IMR-90 (cell line): ENCODE measurements at places on chromosomes 6 and 20. TPM values are rescaled to one million over a fixed set of nuclear protein-coding genes. Genes with fewer than 3 reads are reported as not detected.

Gene PKIB
- 12.2 and 13.1 TPM in 2 replicates for total RNA-seq

Gene NKX2-2
- not detected in 2 replicates for total RNA-seq

Gene C6orf141
- total RNA-seq: not detected in 2 replicates

Gene DLL1
- under 0.01 TPM in 2 replicates for total RNA-seq

Gene LZTS3
- 1.4 TPM in 2 replicates for total RNA-seq

Gene TBXT
- total RNA-seq: not detected in 2 replicates

Gene NT5E
- 280 and 281 TPM in 2 replicates for total RNA-seq

Gene TCF15
- not detected in 2 replicates for total RNA-seq

Gene KCNQ5
- 1.3 and 1.7 TPM in 2 replicates for total RNA-seq

Gene LAMA4
- 29.7 and 35.8 TPM in 2 replicates for total RNA-seq

Gene MYL9
- 90.0 and 97.5 TPM in 2 replicates for total RNA-seq

Gene GTSF1L
- total RNA-seq: not detected in 2 replicates

Gene OPN5
- not detected in 2 replicates for total RNA-seq

Gene EDEM2
- total RNA-seq: 22.5 and 27.4 TPM in 2 replicates

Gene TCF21
- total RNA-seq: 6.6 and 8.1 TPM in 2 replicates

Gene RXRB
- 16.7 and 18.6 TPM in 2 replicates for total RNA-seq

Gene EYS
- under 0.01 TPM in 2 replicates for total RNA-seq

Gene SCGN
- total RNA-seq: not detected in 2 replicates

Gene SEL1L2
- total RNA-seq: not detected in 2 replicates

Gene B3GAT2
- total RNA-seq: not detected in 2 replicates
